T-cell (primary cell): ENCODE measurements at places on chromosomes 6 and 20. TPM values are rescaled to one million over a fixed set of nuclear protein-coding genes. Genes with fewer than 3 reads are reported as not detected.

DNA sequence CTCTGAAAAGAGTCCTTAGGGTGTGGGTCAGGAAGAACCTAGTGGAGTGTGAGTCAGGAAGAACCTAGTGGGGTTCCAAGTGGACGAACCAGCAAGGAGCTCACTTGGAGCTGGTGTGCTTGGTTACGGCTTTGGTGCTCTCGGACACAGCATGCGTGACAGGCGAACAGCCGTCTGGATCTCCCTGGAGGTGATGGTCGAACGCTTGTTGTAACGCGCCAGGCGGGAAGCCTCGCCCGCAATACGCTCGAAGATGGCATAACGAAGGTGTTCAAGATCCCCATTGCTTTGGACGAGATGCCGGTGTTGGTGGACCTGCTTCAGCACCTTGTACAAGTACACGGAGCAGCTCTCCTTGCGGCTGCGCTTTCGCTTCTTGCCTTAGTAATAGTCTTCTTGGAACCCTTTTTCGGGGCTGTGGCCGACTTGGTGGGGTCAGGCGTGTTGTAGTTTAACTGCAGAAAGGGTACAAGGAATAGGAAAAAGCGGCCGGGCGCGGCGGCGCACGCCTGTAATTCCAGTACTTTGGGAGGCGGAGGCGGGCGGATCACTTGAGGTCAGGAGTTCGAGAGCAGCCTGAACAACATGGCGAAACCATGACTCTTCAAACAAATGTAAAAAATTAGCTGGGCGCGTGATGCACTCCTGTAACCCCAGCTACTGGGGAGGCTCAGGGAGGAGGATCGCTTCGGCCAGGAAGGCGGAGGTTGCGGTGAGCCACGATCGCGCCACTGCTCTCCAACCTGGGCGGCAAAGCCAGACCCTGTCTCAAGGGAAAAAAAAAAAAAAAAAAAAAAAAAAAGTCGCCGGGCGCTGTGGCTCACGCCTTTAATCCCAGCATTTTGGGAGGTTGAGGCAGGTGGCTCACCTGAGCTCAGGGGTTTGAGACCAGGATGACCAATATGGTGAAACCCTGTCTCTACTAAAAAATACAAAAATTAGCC, 48.0 kb downstream of the OR2B2 start:
- H3K36me3 ChIP-seq, result no peaks in the 10 kb centered on the region
- no peak for DNase-seq
- H3K27me3 ChIP-seq, result no peaks in the 10 kb centered on the region
- H3K4me1 ChIP-seq, result peaks cover 14% of the 10 kb centered on the region

GRCh38 chr6:134707342-134708031, 242.4 kb downstream of the ALDH8A1 start:
- no peak overlapping the region for H3K4me3 ChIP-seq
- DNase-seq, result no peak
- H3K27ac ChIP-seq, result no peak overlapping the region
- no peaks in the 10 kb centered on the region for H3K4me1 ChIP-seq

DNA sequence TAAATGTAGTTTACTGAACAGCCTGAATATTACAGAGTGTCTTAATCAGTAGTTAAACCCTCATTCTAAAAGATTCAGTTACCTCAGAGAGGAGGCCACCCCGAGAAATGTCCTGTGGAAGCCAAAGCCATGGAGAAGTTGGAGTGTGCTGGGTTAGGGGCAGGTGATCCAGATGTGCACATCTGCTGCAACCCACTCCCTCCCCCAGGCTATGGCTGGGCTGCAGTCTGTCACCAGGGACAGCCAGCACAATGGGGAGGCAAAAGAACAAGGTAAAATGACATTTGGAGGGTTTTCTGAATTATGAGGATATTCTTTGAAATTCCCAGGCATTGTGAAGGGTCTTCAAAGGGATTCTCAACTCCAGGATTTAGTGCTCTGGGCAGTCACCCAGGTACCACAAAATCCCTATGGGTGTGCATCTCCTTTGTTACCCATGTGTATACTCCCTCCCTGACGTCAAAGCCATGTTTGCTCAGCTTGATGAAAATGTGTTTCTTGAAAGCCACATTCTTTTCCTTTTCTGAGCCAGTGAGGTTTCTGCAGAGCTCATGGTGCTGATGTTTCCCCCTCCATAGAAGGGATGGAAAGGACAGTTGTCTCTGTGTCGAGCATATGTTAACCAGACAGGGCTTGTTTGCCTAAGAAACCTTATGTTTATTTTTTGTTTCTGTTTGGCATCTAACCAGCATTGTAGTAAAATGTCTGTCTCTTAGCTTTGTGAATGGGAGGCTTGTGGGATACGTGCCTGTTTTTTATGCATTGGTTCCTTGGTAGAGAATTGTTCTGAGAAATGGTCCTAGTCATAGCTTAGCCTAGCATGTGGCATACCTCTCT, 212.3 kb upstream of the TBX18 start:
- H3K4me1 ChIP-seq, result no peaks in the 10 kb centered on the region
- DNase-seq, result no peak
- no peak overlapping the region for H3K4me3 ChIP-seq
- H3K27ac ChIP-seq, result no peak overlapping the region
- H3K27me3 ChIP-seq, result no peaks in the 10 kb centered on the region
- no peaks in the 10 kb centered on the region for H3K36me3 ChIP-seq

- H3K27ac ChIP-seq, result no peak overlapping the region
- no peak for DNase-seq
- no peaks in the 10 kb centered on the region for H3K36me3 ChIP-seq
- no peak overlapping the region for H3K4me3 ChIP-seq
These were observed 13.9 kb upstream of the PXDC1 start for GRCh38 chr6:3765415-3765814.

The RTN4IP1 gene
- 7.0 TPM for total RNA-seq

GRCh38 chr20:21820688-21821087, 115.2 kb downstream of the PAX1 start:
- H3K4me3 ChIP-seq, result no peak overlapping the region
- no peaks in the 10 kb centered on the region for H3K4me1 ChIP-seq
- no peak overlapping the region for H3K27ac ChIP-seq
- no peak for DNase-seq

DNA sequence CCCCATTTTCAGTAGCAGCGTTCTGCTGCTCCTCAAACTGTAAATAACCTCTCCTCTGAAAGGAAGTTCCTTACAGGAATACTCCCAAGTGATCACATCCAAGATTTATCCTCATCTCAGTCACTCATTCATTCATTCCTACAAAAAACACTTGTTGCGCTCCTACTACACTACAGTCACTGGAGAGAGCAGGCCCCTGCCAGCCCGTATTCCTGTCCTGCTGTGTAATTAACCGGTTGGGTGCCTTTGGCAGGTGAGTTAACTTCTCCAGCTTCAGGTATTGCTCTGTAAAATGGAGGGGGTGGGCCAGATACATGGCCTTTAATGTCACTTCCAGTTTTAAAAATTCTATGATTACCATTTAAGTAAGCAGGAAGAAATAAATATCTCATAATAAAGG, 15.0 kb upstream of the ZBTB24 start:
- H3K27ac ChIP-seq, result no peak overlapping the region
- no peak for DNase-seq
- H3K36me3 ChIP-seq, result no peaks in the 10 kb centered on the region
- peaks cover 4% of the 10 kb centered on the region for H3K4me1 ChIP-seq
- no peaks in the 10 kb centered on the region for H3K27me3 ChIP-seq
- H3K4me3 ChIP-seq, result no peak overlapping the region

DNA sequence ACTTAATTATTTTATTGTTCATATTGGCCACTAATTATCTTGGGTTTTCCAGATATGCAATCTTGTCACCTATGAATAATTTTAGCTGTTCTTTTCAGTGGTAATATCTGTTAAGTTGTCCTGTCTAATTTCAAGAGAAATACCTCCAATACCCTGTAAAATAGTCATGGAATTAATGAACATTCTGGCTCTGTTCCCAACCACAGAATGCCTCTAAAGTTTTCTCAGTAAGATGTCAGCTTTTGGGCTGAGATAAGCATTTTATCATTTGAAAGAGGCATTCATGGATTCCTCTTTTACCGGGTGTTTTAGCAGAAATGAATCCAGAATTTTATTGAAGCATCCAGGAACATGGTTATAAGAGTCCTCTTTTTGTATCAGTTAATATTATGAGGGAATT, 109.3 kb downstream of the WDR27 start:
- peaks cover 13% of the 10 kb centered on the region for H3K4me1 ChIP-seq
- DNase-seq, result no peak
- H3K4me3 ChIP-seq, result no peak overlapping the region
- no peak overlapping the region for H3K27ac ChIP-seq

GRCh38 chr20:52945862-52946522, 26.2 kb upstream of the TSHZ2 start:
- no peaks in the 10 kb centered on the region for H3K36me3 ChIP-seq
- H3K27me3 ChIP-seq, result no peaks in the 10 kb centered on the region
- H3K4me1 ChIP-seq, result no peaks in the 10 kb centered on the region
- no peak for DNase-seq

The ULBP3 gene
- 1.2 TPM for total RNA-seq
